ENCODE measurements at places on chromosomes 3 and 15.
A peak's percentile ranks its signal among the peaks of the same experiment; 100 is the strongest.

DNA sequence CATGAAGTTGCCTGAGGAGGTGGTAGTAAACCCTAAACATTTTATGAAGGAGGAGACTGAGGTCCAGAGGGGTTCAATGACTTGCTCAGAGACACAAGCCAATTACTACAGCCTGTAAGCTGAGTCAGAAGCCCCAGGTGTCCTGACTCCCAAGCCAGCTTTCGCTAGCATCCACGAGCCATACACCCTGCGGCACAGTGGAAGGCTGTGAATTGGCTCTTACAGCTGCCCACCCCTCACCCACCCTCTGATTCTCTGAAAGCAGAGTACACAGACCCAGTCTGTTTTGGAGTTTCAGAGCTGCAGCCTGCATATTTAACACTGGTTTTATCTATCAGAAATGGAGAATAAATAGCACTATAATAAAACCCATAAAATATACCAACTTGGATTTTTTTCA, 253.4 kb downstream of the IGSF11 start:
- DNase-seq, result no peak

DNA sequence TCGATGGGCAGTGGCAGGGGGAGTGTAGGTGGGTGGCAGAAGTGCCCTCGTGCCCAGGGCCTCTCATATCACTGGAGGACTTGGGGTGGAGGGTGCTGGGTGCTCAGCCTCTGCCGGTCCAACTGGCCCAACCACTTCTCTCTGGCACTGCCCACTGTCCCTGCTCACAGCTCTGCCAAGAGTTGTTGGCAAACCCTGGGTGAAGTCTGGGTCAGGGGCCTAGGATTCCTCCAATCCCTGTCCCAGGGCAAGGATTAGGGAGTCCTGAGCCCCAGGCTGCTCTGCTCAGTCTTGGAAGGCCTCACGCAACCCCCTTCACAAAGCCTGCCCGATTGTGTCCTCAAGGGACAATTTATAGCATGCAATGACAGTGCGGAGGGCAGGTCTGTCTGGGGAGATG, 5.2 kb upstream of the PRKCD start:
- DNase-seq, result peak; percentile 8

DNA sequence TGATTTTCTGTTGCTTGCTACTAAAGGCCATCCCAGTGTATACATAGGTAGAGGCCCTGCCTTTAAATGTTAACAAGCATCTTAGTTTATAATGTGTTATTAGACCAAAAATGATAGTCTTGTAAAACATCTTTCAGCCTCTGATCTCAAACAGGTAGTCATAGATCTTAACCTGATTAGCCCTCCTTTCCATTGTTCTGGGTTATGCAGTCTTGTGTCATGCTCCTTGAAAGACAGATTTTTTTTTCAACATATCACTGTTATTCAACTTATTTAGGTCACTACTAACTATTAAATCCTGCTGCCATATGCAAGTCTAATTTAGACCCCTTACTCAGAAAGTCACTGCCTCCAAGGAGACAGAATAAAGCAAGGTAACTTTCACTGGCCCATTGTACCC, 19.1 kb upstream of the CLDN16 start:
- DNase-seq, result no peak

- peak; percentile 66 for DNase-seq
Measured at GRCh38 chr15:64597477-64597822, 137.1 kb downstream of the ZNF609 start.

GRCh38 chr15:85112997-85113396, 131.3 kb downstream of the PDE8A start:
- DNase-seq, result peak; percentile 87

- DNase-seq, result no peak
Measured at GRCh38 chr15:31457161-31457560, 130.5 kb downstream of the KLF13 start.

DNA sequence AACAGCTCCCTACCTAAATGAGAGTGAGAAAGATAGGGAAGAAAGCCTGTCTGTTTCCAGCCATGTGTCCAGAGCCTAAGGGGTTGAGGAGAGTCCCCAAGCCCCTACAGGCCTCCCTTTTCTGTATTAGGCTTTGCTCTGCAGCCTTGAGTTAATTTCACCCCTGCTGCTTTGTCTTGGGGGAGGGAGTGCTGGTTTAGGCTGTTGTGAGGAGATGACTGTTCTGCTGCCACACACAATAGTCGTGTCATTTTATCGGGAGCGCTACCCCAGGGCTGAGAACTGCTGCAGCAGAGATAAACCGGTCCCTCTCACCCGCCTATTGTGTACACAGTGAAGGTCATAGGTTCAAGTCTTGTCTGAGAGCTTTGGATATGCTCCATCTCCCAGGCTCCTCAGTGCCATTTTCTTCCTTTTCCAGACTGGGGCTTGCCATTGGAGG, 1.4 kb downstream of the ZNF609 start:
- DNase-seq, result peak; percentile 59

DNA sequence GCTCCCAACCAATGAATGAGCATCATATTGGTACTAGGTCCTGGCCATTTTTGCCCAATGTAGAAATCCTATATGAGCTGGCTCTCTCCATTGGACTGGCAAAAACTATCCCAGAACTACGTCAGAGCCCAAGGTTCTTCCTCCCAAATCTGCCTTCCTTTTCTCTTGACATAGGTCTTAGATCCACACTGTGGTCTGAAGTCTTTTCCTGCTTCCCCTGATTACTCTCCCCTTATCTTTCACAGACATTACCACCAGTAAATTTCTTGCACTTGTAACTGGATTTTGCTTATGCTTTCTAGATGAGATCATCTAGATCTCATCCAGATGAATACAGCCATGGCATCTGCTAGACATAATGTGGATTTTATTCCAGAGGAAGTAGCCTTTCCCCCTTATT, 141.2 kb upstream of the GADL1 start:
- no peak for DNase-seq

DNA sequence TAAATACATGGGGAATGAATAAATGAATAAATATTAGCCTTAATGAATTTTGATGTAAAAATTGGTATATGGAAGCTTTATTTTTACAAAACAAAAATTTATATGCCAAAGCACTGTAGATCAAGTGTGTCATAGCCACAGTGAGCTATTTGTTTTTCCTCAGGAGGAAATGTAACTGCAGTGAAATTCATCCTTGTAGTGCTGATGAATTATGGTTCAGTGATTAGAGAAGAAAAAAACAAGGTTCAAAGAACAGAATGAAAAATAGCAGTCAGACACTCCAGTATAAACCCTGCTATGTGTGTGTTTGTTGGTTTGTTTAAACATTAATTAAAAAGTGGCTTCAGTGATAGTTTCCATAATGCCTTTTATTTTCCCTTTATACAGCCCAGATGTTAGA, 228.0 kb upstream of the GPR149 start:
- no peak for DNase-seq

GRCh38 chr3:197736010-197736490, 654 bp downstream of the RUBCN start:
- peak; percentile 8 for DNase-seq

GRCh38 chr3:32126305-32127015, 20.0 kb downstream of the GPD1L start:
- no peak for DNase-seq

- DNase-seq, result no peak
Measured at GRCh38 chr15:63203451-63204090, 14.2 kb downstream of the RAB8B start.

GRCh38 chr3:78204977-78205376, 1165.1 kb downstream of the ROBO2 start:
- peak; percentile 1 for DNase-seq

- peak; percentile 28 for DNase-seq
Measured at GRCh38 chr3:107024551-107025026, 352.6 kb upstream of the CCDC54 start.

- no peak for DNase-seq
Measured at GRCh38 chr3:36988356-36988755, 4.6 kb downstream of the EPM2AIP1 start.

DNA sequence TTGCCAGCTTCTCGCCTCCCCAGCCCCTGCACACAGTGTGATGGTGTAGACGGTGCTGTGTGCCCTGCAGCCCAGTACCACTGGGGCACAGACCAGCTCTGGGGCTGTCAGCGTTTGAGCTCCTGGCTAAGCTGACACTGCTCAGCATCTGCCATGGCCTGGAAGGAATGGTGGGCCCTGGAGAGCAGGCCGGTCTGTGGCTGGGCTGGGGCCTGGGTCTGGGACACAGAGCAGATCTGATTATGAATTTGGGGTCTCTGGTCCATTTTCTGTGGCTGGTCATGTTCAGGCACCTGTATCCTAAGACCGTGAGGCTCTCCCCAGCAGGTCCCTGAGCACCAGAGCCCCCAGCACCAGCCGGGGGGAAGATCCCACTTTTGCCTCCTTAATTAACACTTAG, 34.7 kb downstream of the HCN4 start:
- no peak for DNase-seq

DNA sequence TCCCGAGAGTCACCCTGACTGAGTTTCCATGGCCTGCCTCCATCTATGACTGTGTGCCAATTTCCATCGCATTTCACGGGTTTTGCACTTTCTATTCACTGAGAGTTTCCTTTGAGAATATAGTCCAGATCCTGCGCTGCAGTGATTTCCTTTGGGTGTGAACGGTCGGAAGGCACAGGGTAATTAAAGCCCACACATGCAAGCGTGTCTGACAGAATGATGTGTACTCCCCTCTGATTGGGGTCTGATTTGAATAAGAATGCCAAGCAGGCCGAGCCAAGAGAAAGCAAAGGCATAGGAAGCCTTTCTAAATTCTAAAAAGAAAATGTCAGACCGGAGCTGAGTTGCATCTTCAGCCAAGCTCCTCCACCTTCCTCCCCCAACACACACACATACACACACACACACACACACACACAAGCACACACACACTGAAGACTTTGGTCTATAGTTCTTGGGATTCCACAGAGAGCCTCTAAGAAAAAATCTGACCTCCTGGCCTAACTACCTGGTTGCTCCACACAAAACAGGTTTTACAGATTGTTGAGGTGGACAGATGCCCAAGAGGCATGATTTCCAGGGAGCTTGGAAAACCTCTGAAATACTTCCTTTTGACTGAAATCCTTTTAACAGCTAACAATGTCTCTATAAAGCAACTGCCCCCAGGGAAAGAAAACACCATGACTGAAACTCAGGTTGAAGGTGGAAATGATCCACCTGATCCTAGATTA, 59.7 kb upstream of the LRRN1 start:
- no peak for DNase-seq

DNA sequence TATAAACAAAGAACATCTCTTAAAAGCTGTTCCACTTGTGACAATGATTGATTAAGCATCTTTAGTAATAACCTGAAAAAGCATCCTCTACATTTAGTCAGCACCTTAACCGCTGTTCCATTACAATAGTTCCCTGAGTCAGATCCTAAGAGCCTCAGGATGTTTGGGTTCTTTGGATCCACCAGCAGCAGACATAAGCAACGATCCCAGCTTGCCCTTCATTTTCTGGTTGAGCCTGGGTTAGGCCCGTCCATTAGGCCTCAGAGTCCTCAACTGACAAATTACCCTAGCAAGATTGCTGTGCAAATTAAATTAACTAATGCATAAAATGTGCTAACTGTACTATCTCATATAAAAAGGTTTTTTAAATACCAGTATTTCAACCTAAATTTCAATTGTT, 42.3 kb upstream of the ROBO1 start:
- DNase-seq, result no peak

Measured in midbrain (tissue), 1 donor.